BJ (cell line): ENCODE measurements at places on chromosomes 1 and 21.
A peak's percentile ranks its signal among the peaks of the same experiment; 100 is the strongest.

DNA sequence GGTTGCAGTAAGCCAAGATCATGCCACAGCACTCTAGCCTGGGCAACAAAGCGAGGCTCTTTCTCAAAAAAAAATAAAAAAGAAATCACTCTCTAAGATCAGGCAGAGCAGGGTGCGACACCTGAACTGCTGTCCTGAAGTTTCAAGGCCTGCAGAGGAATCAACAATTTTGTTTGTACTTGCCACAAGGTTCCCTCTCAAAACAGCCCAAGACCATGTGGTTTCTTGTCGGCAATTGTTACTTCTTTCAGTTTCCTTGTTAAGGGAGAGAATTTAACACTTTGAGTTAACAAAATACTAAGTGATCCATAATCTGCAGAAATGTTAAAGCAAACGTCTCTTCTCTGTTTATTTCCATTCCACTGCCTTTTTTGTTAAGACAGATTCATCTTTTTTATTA is 36.5 kb downstream of the MACO1 start:
- no peak for DNase-seq

DNA sequence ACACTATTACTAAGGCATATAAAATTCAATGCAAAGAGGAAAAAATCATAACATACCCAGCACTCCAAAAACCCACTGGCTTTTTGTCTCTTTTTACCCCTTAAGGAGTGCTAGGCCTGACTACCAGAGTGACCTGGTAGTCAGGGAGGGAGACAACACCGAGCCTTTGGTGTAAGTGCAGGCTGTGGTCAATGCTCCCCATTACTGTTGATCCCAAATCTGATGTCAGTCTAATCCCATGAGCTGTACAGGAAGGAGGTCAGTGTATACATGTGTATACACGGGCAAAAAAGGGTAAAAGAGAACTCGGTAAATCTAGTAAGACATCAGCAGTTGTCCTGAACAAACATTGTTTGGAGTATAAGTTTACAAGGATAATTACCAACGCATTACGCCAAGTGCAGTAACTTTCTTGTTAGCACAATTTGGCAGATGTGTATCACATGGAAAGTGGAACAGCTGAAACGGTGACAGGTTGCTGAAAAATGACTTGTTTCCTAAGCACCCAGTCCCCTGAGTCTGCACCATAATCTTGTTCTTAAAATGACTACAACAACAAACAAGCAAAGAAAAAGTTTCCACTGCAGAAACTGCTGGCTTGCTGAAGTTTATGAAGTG is 217.9 kb downstream of the KCNH1 start:
- DNase-seq, result no peak

DNA sequence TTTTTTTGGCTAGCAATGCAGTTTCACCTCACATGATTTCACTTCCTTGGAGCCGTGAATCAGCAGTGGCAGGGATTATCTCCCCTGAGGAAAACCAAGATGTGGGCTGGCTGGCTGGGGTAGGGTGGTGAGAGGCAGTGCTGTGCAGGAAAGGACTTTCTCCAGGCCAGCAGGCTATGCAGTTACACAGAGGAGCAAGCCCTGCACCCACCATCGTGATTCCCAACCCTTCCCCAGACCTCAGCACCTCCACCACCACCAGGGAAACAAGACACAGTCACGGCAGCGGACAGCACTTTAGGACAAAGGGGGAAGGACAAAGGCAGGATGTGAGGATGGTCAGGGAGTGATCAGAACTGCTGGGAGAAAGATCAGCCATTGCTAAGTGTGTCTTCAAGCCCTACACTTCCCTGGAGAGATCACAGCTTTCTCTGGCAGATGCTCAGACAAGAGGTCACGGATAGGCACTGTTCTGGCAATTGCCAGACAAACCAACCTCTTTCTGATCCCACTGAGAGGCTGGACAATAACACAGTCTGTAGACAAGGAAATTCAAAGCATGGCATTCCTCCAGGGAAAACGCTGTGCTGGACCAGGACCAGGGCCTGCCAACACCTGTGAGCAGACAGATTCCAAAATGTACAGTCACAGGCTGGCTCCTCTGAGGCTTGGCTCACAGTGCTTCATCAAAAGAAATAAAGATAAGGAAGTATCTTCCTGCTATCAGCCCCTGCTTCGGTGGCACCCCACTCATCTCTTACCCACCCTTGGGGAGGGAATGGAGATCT is 509.4 kb downstream of the SMYD3 start:
- no peak for DNase-seq

DNA sequence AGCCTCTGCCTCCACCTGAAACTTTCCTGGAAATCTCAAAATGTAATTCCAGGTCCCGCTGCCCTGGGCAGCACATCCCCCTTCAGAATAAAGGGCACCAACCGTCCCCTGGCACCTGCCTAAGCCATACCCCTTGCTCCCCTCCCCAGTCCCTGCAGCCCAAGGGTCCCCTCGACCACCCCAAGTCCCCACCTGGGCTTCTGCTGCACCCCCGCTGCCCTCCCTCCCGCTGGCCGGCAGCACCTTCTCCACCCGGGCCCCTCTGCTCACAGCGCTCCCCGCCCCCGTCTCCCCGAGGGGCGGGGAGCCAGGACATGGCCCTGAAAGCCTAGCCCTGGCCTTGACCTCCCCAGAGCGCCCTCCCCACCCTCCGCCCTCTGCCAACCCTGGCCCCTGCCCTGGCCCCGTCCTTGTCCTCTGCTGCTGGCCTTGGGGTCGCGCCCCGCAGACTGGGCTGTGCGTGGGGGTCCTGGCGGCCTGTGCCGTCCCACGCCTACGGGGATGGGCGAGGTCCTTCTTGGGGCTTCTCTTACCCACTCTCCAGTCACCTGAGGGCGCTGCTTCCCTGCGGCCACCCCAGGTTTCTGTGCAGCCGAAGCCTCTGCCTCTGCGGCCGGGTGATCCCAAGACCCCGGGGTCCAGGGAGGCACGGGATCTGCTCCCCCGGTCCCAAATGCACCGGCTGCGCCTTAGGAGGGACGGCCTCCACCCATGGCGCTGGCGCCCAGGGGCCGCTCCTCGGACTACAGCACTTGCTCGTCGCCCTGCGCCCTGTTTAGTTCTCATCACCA is 41.7 kb downstream of the WDR4 start:
- no peak for DNase-seq

GRCh38 chr21:36705679-36706481 is 7.0 kb downstream of the SIM2 start:
- no peak for DNase-seq

GRCh38 chr1:115275216-115275615 is 62.8 kb downstream of the NGF start:
- DNase-seq, result no peak

DNA sequence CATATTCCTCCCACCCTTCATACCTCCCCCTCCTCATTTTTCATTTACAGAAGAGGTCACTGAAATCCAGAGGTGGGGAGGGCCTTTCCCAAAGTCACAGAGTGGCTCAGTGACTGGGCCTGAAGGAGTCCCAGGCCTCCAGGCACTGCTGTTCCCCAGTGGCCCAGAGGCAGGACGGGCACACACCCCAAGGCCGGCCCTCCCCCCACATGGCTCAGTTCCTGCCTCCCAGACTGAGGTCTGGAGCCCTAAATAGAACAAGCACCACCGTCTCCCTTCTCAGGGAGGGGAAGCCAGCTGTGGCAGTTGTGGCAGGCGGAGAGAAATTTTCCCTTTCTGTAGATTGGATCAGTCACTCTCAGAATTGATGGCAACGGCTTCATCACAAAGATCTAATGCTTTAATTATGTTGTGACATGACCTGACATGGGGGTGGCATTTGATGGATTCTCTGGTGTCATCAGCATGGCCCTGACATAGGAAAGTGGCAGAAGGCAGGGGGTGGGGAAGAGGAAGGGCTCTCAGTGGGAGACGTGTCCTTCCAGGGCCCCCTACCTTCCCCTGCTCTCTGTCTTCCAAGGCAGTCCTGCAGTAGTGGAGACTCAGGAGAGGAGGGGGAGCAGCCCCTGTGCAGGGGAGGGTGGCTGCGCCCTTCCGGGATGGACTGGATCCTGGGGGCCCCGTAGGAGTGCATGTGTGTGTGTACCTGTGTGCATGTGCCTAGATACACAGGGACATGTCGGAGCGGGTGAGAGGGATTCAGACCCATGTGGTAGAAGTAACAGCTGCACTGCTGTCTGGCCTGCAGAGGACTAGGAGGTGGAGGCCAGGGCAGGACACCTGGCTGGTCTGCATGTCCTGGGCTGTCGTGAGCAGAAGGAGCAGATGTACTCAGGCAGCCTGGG is 41.2 kb upstream of the FOXO6 start:
- DNase-seq, result no peak

DNA sequence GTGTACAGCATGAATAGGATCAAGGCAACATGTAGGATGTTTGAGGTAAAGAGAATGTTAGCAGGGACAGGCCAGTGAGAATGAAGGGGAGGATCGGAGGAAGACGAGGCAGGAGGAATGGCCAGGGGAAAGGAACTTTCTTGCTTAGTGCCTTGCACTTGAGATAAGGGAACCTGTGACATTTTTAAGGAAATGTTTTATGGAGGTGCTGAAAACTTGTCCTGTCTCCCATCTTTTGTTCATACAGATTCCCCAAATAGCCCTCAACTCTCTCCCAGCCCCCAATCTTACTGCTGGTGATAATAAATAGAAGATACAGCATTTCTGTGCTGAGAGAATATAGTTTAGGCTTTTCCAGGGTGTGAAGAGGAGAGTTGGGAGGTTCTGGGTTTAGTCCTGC is 13.6 kb downstream of the ATP8B2 start:
- DNase-seq, result no peak

- peak; percentile 65 for DNase-seq
Measured at GRCh38 chr21:32135401-32136363, 143.2 kb downstream of the MIS18A start.

DNA sequence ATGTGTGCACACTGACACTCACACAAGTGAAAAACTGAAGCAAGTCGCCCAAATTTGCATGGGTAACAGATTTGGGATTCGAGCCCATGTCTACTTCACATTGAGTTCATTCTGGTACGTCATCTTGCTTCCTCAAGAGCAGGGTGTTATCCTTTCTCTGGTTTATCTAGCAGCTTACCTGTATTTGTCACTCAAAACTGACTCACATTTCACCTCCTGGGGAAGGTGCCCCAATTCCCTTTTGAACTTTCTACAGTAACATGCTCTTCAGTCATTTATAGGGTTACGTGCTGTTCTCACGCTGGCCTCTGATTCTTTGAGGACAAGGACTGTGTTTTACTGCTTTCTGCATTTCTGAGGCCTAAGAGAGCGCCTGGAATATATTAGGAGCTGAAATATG is 162.8 kb downstream of the PDE4B start:
- no peak for DNase-seq

- DNase-seq, result peak; percentile 8
Measured at GRCh38 chr1:7534061-7534825, 236.9 kb upstream of the VAMP3 start.

- DNase-seq, result peak; percentile 95
Measured at GRCh38 chr1:94258873-94259331, 21.5 kb upstream of the ARHGAP29 start.

GRCh38 chr1:64683419-64683818 is 61.5 kb upstream of the RAVER2 start:
- no peak for DNase-seq

- DNase-seq, result no peak
Measured at GRCh38 chr1:204288021-204288588, 71.6 kb downstream of the PLEKHA6 start.

- DNase-seq, result no peak
Measured at GRCh38 chr1:90810681-90811080, 93.6 kb upstream of the BARHL2 start.

DNA sequence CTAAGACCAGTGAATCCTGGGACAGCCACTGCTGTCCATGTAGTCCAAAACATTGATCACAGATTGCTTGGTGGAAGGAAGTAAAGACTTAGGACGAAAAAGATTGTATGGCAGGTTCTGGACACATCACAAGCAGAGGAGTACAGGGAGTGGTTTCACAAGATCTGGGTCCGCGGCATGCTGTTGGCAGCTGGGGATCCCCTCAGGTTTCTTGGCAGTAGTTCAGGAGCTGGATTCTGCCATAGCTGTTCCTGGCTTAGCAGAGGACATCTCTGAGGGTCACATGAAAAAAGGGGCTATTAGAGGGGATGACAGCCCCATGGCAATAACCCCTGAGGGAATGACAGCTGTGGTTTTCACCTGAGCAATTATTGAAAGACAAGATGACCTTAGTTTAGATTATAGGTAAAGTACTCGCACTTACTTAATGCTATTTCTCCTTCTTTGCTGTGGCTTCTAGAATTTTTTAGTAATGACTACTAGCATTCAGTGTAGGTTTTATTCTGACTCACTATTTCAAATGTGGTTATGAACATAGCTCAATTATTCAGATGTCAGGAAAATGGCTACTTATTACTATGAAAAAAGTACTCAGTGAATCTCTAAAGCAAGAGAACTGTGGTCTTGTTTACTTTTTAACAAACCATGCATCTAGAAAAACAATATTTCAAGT is 8.2 kb downstream of the KRTAP27-1 start:
- DNase-seq, result no peak

GRCh38 chr1:211724687-211725196 is 49.3 kb upstream of the NEK2 start:
- no peak for DNase-seq

GRCh38 chr1:107535091-107535490 is 394.3 kb downstream of the NTNG1 start:
- no peak for DNase-seq

DNA sequence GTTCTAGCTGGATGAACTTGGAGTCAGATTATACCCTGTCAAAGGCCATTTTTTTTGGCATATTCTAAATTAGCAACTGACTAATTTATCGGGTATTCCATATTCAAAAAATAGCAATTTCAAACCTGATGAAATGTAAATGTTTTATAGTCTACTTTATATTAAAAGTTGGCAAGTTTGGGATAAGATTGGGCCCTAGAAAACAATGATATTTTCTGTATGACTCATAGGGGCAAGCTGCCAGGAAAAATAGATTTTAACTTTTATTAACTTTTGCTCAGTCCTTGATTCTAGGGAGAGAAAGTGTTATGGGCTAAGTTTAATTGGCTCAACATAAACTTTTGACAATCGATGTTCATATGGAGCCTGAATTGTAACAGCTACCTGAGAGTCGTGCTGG is 576.9 kb upstream of the B3GALT2 start:
- no peak for DNase-seq

- no peak for DNase-seq
Measured at GRCh38 chr1:63635681-63636080, 42.5 kb downstream of the PGM1 start.

DNA sequence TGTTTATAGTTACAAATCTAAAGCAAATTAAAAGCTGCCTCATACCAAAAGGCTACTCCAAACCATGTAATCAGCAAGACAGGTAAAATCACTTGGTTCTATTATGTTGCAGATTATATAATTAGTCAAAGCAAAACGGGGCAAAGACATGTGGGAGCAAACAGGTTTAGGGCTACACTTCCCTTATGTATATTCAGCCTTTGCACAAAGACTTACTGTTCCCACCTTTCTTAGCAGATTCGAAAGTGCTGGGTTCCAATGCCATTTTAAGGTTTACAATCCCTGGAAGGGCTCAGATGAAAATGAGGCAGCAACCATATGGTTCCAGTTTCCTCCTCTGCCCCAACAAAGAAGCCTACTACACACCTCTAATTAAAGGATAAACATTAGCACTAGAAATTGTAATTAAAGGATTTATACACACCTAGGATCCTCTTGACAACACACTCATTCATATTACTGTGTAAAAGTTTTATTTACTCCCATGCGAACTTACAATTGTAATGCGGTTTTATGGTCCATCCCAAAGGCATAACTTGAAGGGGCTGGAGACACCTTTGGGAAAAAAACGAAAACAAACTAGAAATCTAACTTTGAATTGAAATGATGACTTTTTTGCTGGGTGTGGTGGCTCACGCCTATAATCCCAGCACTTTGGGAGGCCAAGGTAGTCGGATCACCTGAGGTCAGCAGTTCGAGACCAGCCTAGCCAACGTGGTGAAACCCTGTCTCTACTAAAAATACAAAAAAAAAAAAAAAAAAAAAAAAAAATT is 117.3 kb upstream of the PKN2 start:
- no peak for DNase-seq
